Mucosa of descending colon (tissue), 3 donors: ENCODE measurements at places on chromosomes 13 and 19. TPM values are rescaled to one million over a fixed set of nuclear protein-coding genes. Genes with fewer than 3 reads are reported as not detected.
A peak's percentile ranks its signal among the peaks of the same experiment; 100 is the strongest.

The PCDH20 gene
- total RNA-seq = 2.2 TPM

GRCh38 chr13:74461011-74461410 is 326.8 kb upstream of the KLF12 start:
- DNase-seq = no peak

- no peak for DNase-seq
Measured at GRCh38 chr13:30364133-30364532, 56.8 kb upstream of the KATNAL1 start.

The APLP1 gene
- 1.6 TPM for total RNA-seq

- DNase-seq = no peak
Measured at GRCh38 chr13:61777899-61778298, 362.2 kb upstream of the PCDH20 start.

The GPR183 gene
- total RNA-seq = 5.0 TPM

DNA sequence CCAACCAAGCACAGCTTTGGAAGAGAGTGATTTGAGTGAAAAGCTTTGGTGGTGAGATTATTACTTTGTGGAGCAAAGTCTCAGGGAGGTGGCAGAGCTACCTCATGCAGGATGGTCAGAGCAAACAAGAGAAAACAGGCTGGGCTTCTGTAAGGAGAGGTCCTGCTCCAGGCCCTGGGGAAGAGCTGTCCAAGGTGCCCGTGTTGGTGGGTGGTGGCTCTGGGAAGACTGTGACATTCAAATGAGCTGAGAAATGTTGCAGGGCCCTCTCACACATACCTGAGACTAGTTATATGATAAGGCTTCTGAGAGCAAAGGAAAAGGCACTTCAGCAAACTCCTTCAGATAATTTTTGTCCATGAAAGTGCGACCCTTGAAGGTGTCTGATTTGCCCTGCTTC is 205.5 kb upstream of the SOX21 start:
- DNase-seq = no peak

DNA sequence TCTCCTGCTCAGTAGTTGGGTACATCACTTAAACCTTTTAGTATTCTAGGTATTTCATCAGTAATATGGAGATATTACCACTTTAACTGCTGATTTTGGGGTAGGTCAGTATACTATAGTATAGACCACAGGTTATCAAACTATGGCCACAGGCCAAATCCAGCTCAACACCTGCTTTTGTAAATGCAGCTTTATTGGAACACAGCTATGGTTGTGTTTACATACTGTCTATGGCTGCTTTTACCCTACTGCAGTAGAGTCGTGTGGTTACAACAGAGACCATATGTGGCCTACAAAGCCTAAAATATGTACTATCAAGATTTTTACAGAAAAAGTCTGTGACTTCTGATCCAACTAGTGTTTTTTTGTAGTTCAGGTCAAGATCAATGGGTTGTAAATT is 10.3 kb downstream of the COG6 start:
- DNase-seq = no peak

- no peak for DNase-seq
Measured at GRCh38 chr13:99266827-99267226, 8.6 kb upstream of the GPR18 start.

DNA sequence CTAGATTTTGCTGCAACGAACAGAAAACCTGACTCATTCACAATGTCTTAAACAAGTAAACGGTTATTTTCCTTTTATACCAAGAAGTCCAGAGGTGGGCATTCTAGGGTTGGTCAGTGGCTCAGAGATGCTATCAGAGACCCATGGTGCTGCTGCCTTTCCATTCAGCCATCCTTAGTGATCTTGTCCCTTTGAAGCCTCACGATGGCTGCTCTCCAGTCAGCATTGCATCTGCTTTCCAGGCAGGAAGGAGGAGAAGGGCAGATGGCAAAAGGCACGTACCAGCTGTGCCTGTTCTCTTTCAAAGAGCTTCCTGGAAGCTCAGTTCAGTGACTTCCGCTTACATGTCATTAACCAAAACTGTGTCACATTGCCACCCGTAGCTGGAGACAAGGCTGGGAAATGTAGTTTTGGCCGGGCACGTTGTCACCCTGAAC is 30.1 kb downstream of the WDFY2 start:
- DNase-seq = no peak

The NFKBIB gene
- 29.9 TPM for total RNA-seq

The ETV2 gene
- 1.1 TPM for total RNA-seq

- no peak for DNase-seq
Measured at GRCh38 chr13:40520916-40521315, 145.5 kb downstream of the FOXO1 start.

The STXBP2 gene
- 114 TPM for total RNA-seq

- DNase-seq = no peak
Measured at GRCh38 chr19:40674291-40674690, 16.2 kb downstream of the NUMBL start.

DNA sequence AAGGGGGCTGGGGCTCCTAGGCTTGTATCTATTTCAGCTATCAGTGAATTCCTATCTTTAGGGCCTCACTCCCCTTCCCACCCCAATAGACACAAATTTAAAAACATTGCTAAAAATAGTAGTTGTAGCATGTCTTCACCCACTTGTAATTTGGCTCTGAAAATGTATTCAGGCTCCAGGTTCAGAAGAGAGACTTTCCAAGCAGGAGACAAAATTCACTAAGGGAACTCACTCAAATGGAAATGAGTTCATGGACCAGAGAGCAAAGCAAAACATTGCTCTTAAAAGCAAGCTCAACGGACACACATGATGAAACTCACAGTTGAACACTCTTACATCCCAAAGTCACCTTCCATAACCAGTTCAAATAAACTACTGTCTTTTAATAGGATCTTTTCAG is 36.8 kb downstream of the PHF11 start:
- no peak for DNase-seq

DNA sequence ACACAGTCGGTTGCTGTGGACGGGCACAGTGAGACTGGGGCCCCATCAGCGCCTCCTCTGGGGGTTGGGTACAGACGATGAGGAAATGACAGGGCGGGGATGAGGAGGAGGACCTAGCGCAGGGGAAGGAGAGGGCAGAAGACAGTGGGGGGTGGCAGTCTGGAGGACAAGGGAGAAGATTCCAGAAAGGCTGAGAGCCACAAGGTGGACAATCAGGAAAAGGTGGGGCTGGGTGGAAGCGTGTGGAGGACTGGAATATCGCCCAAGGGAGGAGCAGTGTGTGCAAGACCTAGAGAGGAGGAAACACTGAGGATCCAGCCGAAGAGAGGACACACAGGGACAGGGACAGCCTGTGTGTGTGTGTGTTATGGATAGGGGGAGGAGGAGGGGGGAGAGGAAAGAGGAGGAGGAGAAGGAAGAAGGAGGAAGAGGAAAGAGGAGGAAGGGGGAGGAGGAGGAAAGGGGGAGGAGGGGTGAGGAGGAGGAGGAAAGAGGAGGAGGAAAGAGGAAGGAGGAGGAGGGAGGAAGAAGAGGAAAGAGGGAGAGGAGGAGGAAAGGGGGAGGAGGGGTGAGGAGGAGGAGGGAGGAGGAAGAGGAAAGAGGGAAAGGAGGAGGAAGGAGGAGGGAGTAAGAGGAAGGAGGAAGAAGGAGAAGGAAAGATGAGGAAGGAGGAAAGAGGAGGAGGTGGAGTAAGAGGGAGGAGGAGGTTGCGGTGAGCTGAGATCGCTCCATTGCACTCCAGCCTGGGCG is 15.8 kb upstream of the GARIN5A start:
- no peak for DNase-seq

- DNase-seq = no peak
Measured at GRCh38 chr13:95367309-95367843, 66.1 kb upstream of the ABCC4 start.

The ZNF440 gene
- 36.9 TPM for total RNA-seq

GRCh38 chr13:50323440-50324065 is 308.3 kb downstream of the KCNRG start:
- no peak for DNase-seq

The ACER1 gene
- not detected for total RNA-seq

DNA sequence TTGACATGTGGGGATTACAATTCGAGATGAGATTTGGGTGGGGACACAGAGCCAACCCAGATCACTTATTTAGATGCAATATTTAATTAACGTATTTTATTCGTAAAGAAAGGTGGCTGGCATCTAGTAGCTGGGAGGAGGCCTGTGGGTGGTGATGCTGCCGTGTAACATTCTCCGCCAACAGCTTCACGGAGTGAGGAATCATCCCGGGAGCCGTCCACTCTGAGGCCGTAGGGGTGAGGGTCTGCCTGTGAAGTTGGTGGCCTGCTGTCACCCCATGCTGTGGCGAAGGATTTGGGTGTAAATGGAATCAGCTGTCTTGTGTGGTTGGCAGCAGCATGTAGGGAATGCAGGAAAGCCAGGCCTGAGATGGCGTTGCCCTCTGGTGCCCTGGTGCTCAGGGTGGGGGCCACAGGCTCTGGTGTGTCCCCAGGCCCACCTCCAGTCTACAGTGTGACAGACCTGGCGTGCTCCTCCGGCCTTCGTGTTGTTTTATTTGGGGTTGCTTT is 3.3 kb upstream of the TEX29 start:
- DNase-seq = no peak

DNA sequence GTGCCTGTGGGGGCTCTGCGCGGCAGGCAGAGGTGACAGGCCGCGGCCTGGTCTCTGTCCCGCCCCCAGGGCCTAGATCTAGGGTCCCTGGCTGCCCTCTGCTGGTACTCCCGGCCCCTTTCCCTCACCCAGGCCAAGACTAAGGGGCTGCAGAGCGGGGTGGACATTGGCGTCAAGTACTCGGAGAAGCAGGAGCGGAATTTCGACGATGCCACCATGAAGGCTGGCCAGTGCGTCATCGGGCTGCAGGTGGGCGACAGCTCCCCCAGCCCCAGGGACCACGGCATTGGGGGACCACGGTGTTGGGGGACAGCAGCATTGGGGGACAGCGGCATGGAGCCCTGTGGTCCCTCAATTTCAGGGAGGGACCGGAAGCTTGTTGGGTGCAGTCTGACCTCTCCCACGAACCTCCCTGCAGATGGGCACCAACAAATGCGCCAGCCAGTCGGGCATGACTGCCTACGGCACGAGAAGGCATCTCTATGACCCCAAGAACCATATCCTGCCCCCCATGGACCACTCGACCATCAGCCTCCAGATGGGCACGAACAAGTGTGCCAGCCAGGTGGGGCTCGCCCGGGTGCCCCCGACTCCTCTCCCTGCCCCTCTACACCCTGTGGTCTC is 3.8 kb upstream of the ABCA7 start:
- DNase-seq = no peak

- DNase-seq = peak; percentile 73
Measured at GRCh38 chr19:6236310-6237291, 43.2 kb downstream of the MLLT1 start.

- DNase-seq = peak; percentile 71
Measured at GRCh38 chr13:66312312-66313087, 917.6 kb downstream of the PCDH9 start.

The TDRD12 gene
- 0.31 TPM for total RNA-seq

The FREM2 gene
- 1.3 TPM for total RNA-seq

GRCh38 chr19:49687566-49688316 is 1.7 kb upstream of the ADM5 start:
- no peak for DNase-seq

The PTPRH gene
- total RNA-seq = 62.3 TPM

- no peak for DNase-seq
Measured at GRCh38 chr13:95250961-95251360, 50.3 kb downstream of the ABCC4 start.

- no peak for DNase-seq
Measured at GRCh38 chr13:23380534-23380933, 53.0 kb downstream of the SACS start.

DNA sequence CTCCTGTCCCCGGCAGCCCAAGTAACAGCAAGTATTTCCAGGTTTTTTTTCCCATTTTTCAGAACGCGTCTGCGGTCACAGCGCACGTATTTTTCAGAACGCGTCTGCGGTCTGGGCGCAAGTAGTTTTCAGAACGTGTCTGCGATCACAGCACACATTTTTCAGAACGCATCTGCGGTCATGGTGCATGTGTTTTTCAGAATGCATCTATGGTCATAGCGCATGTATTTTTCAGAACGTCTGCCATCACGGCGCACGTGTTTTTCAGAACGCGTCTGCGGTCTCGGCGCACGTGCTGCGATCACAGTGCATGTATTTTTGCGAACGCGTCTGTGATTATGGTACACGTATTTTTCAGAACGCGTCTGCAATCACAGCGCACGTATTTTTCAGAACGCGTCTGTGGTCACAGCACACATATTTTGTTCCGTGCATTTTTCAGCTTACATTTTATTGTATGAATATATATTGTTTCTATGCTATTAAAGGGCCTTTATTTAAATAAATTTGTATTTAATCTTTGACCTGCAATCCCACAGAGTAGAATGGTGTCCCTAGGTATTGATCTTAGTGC is 19.7 kb downstream of the ATP4B start:
- no peak for DNase-seq

DNA sequence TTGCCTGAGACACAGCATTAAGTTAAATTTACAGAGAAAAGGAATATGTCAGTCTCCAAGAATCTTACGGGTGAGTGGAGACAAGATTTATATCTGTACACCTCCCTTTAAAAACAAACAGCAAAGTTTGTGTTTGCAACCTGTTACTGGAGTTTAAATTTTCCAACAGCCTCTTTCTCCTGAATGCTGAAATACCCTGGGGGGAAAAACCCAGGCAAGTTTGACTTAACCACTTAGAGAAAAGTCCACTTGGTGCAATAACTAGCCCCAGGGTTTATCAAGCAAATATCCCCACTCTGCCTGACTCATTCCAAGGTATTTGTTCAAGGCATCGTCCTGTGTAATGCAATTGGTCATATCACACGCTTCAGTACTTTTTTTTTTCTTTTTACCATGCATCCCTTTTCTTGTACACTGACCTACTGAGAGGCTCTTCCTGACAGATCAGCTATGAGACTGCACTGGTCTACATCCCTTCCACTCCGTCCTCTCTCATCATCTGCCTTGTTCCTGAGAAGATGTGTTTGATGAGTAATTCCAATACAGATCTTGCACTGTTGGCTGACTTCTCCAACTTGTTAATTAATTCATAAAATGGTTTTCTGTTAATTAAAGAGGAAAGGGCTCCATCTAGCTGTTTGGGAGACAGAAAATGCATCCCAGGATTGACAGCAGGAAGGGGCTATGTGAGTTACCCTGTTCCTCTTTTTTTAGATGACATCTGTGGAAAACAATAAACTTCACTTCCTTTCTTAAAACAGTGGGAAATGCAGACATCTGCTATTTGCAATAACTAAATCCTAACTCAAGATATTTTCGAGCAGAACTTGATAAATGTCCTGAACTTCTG is 212.5 kb upstream of the IRS2 start:
- no peak for DNase-seq

GRCh38 chr19:52638601-52639000 is 446 bp upstream of the ZNF83 start:
- peak; percentile 60 for DNase-seq
